ENCODE measurements at places on chromosomes 4 and X.

DNA sequence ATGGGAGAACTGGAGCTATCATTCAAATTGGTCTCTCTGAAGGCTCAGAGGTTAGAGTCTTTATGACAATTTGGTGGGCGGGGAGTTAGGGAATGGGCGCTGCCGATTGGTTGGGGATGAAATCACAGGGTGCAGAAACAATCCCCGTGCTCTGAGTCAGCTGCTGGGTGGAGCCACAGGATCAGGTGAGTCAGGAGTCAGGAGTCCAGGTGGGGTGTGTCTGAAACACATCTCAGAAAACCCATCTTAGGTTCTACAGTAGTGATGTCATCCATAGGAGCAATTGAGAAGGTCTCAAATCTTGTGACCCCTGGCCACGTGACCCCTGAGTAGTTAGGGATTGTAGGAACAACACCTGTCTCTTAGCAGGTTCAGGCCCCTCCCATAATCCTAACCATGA lies 41.6 kb upstream of the TLR3 start:
- DNase-seq = no peak

- no peak for DNase-seq
These were observed 339.2 kb upstream of the GATB start for GRCh38 chr4:152099981-152100378.

DNA sequence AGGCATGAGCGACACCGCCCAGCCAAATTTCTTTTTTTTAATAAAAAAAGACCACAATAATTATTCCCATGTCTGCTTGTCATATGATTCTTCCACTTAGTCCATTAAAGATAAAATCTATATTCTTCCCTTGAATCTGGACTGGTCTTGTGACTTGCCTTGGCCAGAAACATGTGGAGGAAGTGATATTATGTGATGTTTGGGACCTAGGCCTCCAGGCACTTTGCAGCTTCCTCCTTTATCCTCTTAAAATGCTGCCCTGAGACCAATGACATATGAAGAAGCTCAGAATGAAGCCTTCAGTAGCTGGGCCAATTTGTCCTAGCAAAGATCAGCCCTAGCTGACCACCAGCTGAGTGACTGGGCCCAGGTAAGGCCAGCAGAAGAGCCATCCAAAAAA lies 250.0 kb downstream of the INPP4B start:
- DNase-seq = no peak

GRCh38 chrX:43998374-43998773 lies 25.2 kb upstream of the NDP start:
- no peak for DNase-seq

DNA sequence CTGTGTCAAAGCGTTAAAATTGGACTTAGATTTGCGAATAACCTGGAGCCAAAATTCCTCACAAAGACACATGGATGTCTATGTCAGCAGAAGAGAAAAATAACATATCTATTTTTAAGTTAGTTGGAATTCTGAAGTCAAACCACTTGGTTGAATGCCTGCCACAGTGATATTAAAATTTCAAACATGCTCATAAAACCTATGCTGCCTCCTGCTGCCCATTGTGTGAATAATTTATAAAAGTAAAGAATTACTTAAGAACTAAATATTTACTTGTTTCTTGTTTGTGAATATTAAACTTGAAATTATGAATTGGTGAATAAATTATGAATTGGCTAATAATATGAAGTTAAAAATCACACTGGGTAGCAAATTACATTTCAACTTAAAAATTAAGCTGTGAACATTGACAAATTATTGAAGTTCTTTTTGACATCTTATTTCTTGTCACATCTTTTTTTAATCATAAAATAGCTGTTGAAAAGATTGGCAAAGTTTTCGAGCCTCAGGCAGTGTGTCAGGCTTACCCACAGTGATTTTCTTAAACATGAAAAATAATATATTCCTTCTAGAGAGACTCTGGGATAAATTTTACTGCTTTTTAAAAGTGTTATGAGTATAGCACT lies 35.4 kb downstream of the FABP2 start:
- no peak for DNase-seq

DNA sequence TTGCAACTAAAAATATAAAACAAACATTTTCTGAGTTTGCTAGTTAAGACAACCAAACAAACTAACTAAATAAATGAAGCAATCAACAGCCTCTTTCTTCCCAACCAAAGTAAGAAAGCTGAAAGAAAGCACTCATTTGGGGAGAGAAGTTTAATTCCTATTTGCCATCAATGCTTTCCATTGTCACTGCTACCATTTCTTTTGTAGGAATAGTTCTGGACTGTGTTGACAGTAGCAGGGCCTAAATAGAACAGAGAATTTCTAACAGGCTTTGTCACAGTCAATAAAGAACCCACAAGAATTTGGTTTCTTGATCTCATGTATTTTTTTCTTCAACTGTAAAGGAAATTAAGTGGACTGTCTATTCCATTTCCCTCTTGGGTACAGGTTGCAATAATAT lies 1886.4 kb upstream of the TENM3 start:
- DNase-seq = no peak

Data from activated CD4-positive, alpha-beta T cell treated with anti-CD3 and anti-CD28 coated beads, Interleukin-2, amount 50 U/mL, for 4 hours (primary cell).